ENCODE measurements at places on chromosomes 7 and 10. TPM values are rescaled to one million over a fixed set of nuclear protein-coding genes. Genes with fewer than 3 reads are reported as not detected.

- H3K4me1 ChIP-seq, result no peaks in the 10 kb centered on the region
- peak; percentile 63 for DNase-seq
- H3K27me3 ChIP-seq, result no peaks in the 10 kb centered on the region
- H3K36me3 ChIP-seq, result no peaks in the 10 kb centered on the region
- no peak overlapping the region for H3K4me3 ChIP-seq
These were observed 66.6 kb downstream of the CUBN start for GRCh38 chr10:17062955-17063484.

DNA sequence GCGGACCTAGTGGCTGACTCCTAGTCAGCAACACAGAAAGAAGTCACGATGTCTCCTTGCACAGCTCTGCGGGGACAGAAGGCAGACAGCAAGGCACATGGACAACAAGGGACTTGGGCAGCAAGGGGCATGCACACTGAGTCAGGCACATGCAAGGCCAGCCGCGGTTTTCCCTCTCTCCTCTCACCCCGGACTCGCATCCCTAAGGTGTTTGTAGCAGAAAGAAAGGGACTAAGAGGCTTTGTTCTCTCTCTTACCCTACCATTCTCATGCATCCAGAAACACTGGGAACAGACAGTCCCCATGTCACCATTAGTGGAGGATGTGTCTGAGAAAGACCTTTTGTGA lies 193.3 kb upstream of the PHF14 start:
- no peak overlapping the region for H3K27ac ChIP-seq
- DNase-seq, result peak; percentile 52
- no peaks in the 10 kb centered on the region for H3K4me1 ChIP-seq
- H3K4me3 ChIP-seq, result no peak overlapping the region

Gene CD36
- 0.29 TPM for total RNA-seq

DNA sequence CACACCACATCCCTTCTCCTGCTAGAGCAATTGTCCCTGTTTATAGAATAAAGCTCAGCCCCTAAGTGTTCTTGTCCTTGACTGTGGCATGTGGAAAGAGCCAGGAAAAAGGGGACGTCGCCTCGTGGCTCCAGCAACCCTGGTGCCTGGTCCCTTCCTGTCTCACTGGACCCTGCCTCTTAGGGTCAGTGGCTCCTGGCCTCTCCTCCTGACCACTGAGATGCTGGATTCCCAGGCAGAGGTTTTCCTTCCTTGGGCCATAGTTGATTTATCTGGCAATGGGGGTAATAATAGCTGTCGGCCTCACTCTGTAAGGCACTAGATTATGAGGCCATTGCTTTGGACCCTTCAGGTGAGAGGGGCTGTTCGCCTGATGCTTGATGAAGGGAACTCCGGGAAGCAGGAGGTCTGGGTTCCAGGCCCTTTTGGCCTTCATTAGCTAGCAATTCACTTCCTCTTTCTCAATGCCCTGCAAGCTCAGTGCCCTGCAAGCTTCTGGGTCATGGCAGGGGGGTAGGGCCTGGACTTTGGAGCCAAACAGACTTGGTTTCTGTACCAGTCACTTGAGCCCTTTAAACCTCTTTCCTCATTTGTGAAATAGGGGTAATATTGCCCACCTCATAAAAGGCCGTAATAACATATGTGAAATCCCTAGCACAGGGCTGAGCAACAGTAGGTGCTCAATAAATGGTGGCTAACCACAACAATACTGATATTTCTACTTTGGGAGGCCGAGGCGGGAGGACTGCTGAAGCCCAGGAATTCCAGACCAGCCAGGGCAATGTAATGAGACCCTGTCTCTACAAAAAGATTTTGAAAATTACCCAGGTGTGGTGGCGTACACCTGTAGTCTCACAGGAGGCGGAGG lies 1.1 kb downstream of the ASL start:
- H3K27ac ChIP-seq, result no peak overlapping the region
- no peaks in the 10 kb centered on the region for H3K27me3 ChIP-seq
- H3K4me3 ChIP-seq, result peak overlapping the region; percentile 97
- H3K4me1 ChIP-seq, result no peaks in the 10 kb centered on the region
- no peaks in the 10 kb centered on the region for H3K36me3 ChIP-seq
- no peak for DNase-seq

- DNase-seq, result no peak
- H3K36me3 ChIP-seq, result no peaks in the 10 kb centered on the region
- no peaks in the 10 kb centered on the region for H3K4me1 ChIP-seq
- peaks cover 8% of the 10 kb centered on the region for H3K27me3 ChIP-seq
These were observed 439.1 kb upstream of the MGMT start for GRCh38 chr10:129027906-129028305.

Gene IFIT1B
- not detected for total RNA-seq

- no peak overlapping the region for H3K27ac ChIP-seq
- H3K4me1 ChIP-seq, result no peaks in the 10 kb centered on the region
- H3K27me3 ChIP-seq, result no peaks in the 10 kb centered on the region
- no peak overlapping the region for H3K4me3 ChIP-seq
- DNase-seq, result no peak
These were observed 57.7 kb downstream of the TNPO3 start for GRCh38 chr7:128997181-128997580.

DNA sequence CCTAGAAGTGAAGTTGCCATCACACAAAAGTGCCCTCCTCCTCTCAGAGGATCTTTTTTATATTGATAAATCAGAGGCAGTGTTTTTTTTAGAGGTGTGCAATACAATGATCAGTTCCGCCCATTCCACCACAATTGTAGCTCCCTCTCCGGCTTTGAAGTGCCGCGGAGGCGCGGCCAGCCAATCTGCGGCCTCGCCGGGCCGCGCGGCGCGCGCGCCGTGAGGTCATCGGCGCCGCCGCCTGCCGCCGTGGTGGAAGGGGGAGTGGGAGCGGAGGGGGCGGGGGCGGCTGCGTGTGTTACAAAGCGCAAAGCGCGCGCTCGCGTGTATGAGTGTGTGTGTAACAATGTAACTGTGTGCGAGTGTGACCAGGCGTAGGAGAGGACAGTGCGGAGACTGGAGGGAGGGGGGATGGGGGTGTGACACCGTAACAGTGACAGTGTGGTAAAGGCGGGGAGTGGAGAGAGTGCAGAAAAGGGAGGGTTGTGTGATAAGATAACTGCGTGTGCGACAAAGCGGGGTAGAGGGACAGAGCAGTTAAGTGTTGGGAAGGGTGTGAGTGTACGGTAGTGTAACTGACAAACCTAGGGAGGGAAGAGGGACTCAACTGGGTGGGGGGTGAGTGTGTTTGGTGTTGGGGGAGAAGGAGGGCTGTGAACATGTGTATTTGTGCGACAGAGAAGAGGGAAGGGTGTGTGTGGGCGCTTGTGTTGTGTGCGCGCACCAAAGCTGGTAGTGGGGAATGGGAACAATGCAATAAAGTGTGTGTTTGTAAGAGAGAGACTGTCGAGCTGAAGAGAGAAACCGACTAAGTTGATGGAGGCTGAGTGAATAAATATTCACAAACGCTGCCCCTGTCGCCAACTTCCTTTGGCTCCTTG lies at the start of gene SP8:
TSS of gene SP8 (minus strand) at position 108 of the 881 bp plus-strand sequence. CDS start at position 20, 88 bp downstream.
- H3K4me1 ChIP-seq, result peaks cover 6% of the 10 kb centered on the region
- H3K36me3 ChIP-seq, result no peaks in the 10 kb centered on the region
- peaks cover 42% of the 10 kb centered on the region for H3K27me3 ChIP-seq
- peak; percentile 92 for DNase-seq

GRCh38 chr7:33876596-33877274 lies 28.6 kb upstream of the BMPER start:
- DNase-seq, result no peak
- no peaks in the 10 kb centered on the region for H3K27me3 ChIP-seq
- H3K4me1 ChIP-seq, result peaks cover 7% of the 10 kb centered on the region

DNA sequence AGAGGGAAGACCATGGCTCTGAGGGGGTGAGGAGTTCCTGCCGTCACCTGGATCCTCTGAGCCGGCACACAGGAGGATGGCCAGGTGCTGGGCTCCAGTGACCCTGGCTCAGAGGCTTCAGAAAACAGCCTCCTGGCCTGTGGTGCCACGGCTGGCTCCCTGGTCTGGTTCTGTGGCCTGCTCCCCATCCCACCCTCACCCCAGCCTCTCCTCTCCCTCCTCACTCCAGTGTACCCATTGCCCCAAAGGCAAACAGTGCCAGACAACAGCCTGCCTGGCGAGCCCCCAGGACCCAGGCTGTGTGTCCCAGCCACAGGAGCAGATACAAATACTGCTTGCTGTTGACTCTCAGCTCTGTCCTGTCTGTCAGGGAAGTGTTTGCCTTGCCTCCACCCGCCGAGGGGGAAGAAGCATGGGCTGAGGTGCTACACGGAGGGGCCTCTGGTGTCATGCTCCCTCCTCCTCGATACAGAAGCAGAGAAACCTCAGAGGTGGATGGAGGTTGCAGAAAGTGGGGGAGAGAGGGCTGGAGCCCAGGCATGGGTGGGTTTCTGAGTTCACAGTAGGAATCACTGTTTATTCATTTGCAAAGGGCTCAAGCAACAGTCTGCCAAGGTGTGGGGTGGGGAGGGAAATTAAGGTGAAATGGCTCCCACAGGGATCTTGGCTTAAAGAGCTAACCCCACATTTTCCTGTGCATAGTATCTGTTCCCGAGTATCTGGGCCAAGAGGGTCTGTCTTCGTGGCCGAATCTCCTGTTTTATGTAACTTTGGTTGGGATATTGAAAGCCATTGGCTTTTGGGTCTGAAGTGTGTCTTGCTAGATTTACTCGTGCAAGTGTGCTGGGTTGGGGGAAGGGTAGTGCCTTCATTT lies 5.5 kb downstream of the ADRA2A start:
- H3K4me1 ChIP-seq, result no peaks in the 10 kb centered on the region
- peak; percentile 47 for DNase-seq
- H3K4me3 ChIP-seq, result no peak overlapping the region
- no peaks in the 10 kb centered on the region for H3K36me3 ChIP-seq
- H3K27me3 ChIP-seq, result peaks cover 50% of the 10 kb centered on the region

DNA sequence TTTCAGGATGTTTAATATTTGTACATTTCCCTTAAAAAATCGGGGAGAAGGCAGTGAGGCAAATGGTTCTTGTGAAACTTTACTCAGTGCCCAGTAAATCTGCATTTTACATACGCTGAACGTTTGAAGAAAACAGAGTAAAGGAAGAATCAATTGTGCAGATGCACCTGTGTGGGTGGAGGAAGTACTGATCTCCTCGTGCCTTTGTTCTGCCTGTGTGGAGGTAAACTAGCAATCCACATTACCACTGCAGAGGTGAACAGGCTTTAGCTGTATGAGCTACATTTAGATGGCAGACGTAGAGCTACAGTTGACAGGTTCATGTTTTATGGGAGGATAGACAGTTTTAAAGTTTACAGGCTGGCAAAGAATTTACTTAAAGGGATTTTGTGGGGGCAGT lies 62.7 kb upstream of the VIPR2 start:
- H3K4me3 ChIP-seq, result no peak overlapping the region
- H3K4me1 ChIP-seq, result no peaks in the 10 kb centered on the region

- no peak overlapping the region for H3K4me3 ChIP-seq
- H3K27ac ChIP-seq, result peak overlapping the region; percentile 90
- H3K27me3 ChIP-seq, result no peaks in the 10 kb centered on the region
These were observed 200.3 kb downstream of the PRPF18 start for GRCh38 chr10:13787015-13787421.

DNA sequence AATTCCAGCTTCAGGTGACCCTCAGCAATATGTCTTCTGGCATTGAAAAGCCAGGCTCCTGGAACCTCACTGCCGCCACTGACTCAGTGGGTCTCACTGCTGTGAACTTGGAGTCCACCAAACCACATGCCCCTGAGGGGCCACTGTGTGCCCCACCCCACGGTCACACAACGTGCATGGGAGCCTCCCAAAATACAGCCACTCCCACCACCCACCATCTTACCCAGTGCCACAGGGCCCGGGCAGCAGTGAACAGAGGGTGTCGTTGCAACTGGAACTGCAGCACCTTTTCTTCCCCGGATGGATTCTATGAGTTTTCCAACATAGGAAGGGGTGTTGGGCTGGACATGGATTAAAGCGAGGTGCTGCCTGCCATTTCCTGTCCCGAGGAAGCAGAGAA lies 60.1 kb downstream of the ASB13 start:
- no peak for DNase-seq
- H3K36me3 ChIP-seq, result no peaks in the 10 kb centered on the region
- H3K4me3 ChIP-seq, result no peak overlapping the region
- no peaks in the 10 kb centered on the region for H3K27me3 ChIP-seq
- H3K27ac ChIP-seq, result no peak overlapping the region

GRCh38 chr7:12119620-12120303 lies 91.3 kb upstream of the TMEM106B start:
- peak; percentile 45 for DNase-seq
- peak overlapping the region; percentile 74 for H3K27ac ChIP-seq
- no peak overlapping the region for H3K4me3 ChIP-seq

Gene MYL7
- 120 TPM for total RNA-seq

DNA sequence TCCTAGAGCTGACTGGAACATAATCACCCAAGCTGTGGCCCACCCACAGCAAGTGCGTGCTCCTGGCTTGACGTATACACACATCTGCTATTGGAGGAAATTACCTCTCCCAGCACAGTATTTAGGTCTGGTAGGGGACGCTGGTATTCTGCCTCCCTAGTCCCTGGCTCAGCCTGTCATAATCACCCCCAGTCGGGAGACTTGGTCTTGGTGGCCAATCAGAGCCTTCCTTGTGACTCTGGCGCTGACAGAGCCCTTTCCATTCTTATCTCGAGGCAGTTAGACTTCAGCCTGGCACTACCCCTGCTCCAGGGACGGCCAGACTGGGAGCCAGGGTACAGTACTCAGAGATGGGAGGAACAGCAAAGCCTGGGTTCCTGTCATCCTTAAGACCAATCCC lies 14.3 kb upstream of the PRKAG2 start:
- no peaks in the 10 kb centered on the region for H3K4me1 ChIP-seq
- no peak overlapping the region for H3K27ac ChIP-seq
- H3K36me3 ChIP-seq, result no peaks in the 10 kb centered on the region
- no peak overlapping the region for H3K4me3 ChIP-seq

GRCh38 chr10:35641676-35642034 lies 441 bp downstream of the FZD8 start:
- no peaks in the 10 kb centered on the region for H3K4me1 ChIP-seq
- no peaks in the 10 kb centered on the region for H3K27me3 ChIP-seq
- DNase-seq, result no peak
- peaks cover 16% of the 10 kb centered on the region for H3K36me3 ChIP-seq
- H3K4me3 ChIP-seq, result peak overlapping the region; percentile 94

Gene CYP2W1
- not detected for total RNA-seq

Gene FBXL13
- total RNA-seq, result 2.7 TPM

Gene CYP3A4
- not detected for total RNA-seq

DNA sequence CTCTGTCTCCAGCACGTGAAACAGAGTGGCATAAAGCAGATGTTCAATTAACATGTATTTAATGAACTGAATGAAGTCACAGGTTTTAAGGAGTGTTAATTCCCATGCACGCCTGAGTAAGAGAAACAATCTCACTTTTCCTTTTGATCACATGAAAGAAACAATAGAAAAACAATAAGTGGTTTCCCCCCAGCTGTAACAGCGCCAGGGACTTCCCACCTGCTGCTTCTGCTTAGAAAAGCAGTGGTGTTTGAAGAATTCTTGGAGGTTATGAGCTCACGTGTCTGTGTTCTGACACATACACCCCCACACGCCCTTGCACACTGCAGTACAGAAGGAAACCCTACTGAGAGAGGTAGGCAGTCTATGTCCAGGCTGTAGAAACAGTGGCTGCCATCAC lies 51.3 kb upstream of the FRMD4A start:
- H3K4me3 ChIP-seq, result no peak overlapping the region
- no peak overlapping the region for H3K27ac ChIP-seq
- no peaks in the 10 kb centered on the region for H3K36me3 ChIP-seq
- H3K4me1 ChIP-seq, result peaks cover 2% of the 10 kb centered on the region
- no peak for DNase-seq

Gene GBX1
- total RNA-seq, result not detected

GRCh38 chr7:17477182-17477581 lies 178.7 kb downstream of the AHR start:
- no peaks in the 10 kb centered on the region for H3K4me1 ChIP-seq
- H3K27me3 ChIP-seq, result no peaks in the 10 kb centered on the region
- H3K4me3 ChIP-seq, result no peak overlapping the region
- DNase-seq, result no peak
- H3K27ac ChIP-seq, result no peak overlapping the region

Gene ZCCHC24
- total RNA-seq, result 7.6 TPM

GRCh38 chr7:77823787-77824186 lies 25.2 kb downstream of the PHTF2 start:
- H3K27ac ChIP-seq, result no peak overlapping the region
- no peak for DNase-seq
- no peaks in the 10 kb centered on the region for H3K4me1 ChIP-seq

Gene ZP3
- total RNA-seq, result 0.53 TPM

All from endodermal cell (in vitro differentiated cells).